ENCODE measurements at places on chromosomes 4 and X.

DNA sequence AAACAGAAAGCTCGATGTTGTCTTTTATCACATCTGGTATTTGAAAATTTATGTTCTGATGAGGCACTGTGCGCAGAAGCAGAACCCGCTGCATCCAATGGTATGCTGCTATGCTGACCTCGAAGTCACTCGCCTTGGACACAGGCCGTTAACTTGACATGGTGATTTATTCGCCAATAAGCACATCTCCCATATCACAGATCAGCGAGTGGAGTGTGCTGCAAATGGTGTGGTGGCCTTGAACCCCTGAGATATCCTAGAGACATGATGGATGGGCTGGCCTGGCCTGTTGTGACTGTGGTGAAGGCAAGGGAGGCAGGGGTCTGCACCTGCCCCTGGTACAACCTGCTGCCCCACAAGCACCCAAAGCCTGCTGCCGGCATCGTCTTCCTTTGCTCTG is 175.4 kb upstream of the FRG1 start:
- DNase-seq, result no peak

DNA sequence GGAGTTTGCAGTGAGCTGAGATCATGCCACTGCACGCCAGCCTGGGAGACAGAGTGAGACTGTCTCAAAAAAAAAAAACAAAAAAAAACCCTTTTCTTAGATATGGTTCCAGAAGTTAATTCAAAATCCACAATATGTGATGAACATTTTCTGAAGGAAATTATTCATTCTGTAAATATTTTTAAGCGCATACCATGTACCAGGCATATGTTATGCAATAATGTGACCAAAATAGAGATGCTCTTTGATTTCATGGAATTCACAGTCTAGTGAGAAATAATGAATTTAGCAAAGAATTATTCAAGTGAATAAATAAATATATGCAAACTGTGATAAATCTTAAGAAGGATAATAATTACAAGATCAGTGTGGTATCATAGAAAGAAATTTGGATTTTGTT is 174.7 kb downstream of the GC start:
- DNase-seq, result no peak

DNA sequence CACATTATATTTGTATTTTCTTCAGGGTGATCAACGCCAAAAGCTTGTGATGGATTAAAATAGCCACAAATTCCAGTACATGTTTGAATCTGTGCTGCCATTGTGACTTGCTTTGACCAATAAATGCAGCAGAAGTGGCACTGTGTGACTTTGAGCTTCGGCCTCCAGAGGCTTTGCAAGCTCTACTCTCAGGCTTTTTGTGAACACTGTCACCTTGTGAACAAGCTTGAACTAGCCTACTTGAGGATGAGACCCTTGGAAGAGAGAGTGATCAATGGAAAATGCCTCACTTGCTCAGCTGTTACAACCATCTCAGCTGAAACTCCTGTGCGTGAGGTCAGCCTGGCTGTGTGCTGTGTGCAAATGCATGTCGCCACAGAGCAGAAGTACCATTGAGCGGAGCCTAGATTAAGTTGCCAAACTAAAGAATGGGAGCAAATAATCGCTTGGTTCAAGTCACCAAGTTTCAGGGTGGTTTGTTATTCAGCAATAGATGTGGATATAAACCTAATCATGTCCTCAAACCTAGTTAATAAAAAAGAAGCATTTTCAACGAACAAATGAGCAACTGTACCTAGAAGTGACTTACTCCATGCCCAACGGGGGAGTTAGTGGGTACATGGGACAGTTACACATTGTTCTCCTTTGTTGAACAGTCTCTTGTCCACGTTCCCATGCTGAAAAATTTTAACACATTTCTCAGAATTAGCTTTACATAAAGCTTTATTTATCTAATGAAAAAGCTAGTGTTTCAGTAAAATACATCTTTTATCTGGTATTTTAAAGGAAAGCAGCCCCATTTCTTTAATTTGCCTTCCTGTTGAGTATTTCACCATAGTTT is 23.5 kb downstream of the NOA1 start:
- no peak for DNase-seq

DNA sequence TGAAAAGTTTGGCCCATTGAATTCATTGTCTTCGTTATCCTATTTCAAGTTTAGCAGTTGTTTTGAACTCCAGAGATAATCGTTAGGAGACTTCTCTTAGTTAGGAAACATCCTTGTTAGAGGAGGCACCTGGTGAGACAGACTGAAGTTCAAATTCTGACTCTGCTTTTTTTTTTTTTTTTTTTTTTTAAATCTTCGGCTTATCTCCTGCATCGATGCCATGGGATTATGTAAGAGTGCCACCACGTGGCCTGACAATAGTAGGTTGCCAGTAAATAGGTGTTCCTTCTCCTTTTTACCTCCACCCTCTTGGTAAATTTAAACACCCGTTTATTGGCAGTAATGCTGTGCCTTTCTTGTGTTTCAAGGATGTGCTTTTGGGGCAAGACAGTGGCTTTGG is 149.3 kb downstream of the SOWAHB start:
- no peak for DNase-seq

DNA sequence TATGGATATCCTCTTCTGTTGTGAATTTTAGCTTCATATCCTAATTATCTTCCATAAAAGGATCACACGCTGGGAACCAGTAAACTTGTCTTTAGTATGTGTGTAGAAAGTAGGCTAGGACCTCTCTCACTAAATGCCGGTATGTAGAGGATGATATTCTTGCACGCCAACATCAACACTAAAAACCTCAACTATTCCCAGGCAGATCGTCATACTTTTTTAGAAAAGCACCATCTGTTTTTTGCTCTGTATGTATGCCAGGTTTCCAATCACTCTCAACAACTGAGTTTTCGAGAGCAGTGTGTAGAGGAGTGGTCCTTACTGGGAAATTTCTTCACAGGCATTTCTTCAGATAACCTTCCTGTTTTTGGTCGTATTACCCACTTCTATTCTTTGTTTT is 283.6 kb downstream of the GALNTL6 start:
- DNase-seq, result no peak

DNA sequence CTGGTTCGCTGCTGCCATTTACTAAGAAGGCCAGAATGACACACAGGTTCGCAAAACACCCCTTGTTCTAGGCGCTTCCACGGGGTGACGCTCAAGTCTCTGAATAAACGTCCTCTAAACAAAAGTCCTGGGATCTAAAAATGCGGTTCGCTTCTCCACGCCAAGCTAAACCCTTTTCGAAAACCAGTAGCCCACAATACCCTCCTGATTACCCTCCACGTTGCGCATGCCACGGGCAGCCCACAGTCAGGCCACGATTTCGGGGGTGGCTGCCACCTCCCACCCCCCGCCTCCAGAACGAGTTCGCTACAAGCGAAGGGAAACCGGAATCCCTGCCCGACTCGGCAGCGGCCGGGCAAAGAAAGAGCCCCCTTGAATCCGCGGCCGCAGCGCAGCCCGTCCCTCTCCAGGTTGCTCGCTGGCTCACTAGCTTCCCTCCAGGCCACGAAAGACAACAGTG is 423 bp downstream of the RPL39 start:
- DNase-seq, result no peak

DNA sequence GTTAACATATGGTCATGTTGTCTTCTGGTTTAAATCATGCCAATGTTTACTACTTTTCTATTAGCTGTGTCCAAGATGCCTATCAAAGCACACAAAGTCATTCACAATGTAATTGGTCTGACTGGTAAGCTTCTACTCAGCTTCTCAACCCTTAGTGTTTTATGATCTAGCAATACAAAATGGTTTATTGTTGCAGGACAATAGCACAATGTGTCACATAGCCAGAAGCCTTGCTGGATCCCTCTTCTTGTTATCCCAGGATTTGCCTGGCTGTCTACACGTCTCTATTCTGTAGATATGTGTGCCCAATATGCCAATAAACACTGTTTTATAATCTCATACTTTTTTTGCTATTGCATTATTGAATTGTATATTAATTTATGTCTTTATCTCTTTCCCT is 1111.0 kb upstream of the AGA start:
- no peak for DNase-seq

GRCh38 chr4:58261526-58261925 is 1151.3 kb upstream of the IGFBP7 start:
- no peak for DNase-seq

GRCh38 chr4:138392751-138393308 is 150.7 kb upstream of the SLC7A11 start:
- no peak for DNase-seq
